ENCODE measurements at places on chromosomes 2 and 18. TPM values are rescaled to one million over a fixed set of nuclear protein-coding genes. Genes with fewer than 3 reads are reported as not detected.

The IL36RN gene
- total RNA-seq, result not detected

The AMER3 gene
- total RNA-seq, result 0.21 TPM

DNA sequence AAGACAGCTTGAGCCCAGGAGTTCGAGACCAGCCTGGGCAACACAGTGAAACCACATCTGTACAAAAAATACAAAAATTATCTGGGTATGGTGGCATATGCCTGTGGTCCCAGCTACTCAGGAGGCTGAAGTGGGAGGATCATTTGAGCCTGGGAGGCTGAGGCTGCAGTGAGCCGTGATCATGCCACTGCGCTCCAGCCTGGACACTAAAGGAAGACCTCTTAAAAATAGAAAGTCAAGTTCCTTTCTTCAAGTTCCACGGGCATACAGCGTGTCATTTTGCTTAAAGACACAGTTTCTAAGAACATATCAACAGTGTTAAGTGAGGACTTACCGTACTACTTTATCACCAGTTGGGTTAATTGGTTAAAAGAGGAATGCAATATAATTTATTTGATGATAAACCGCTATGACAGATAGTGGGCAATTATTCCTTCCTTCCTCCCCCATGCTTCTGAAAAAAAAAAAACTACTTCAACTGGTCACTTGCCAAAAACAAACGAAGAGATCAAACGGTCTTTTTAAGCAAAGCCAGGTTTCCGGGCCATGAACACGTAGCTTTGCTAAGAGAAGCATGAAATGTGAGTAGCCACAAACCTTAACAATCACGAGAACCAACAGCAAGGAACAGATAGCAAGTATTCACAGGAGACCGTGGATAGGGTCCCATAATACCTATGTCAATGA is 21.4 kb downstream of the AP1S3 start:
- no peak for DNase-seq

- DNase-seq, result no peak
Measured at GRCh38 chr18:49733321-49733720, 80.0 kb downstream of the ACAA2 start.

- DNase-seq, result no peak
Measured at GRCh38 chr2:48320742-48321141, 209.2 kb upstream of the STON1 start.
